ENCODE measurements at places on chromosomes 11 and 22.
A peak's percentile ranks its signal among the peaks of the same experiment; 100 is the strongest.

DNA sequence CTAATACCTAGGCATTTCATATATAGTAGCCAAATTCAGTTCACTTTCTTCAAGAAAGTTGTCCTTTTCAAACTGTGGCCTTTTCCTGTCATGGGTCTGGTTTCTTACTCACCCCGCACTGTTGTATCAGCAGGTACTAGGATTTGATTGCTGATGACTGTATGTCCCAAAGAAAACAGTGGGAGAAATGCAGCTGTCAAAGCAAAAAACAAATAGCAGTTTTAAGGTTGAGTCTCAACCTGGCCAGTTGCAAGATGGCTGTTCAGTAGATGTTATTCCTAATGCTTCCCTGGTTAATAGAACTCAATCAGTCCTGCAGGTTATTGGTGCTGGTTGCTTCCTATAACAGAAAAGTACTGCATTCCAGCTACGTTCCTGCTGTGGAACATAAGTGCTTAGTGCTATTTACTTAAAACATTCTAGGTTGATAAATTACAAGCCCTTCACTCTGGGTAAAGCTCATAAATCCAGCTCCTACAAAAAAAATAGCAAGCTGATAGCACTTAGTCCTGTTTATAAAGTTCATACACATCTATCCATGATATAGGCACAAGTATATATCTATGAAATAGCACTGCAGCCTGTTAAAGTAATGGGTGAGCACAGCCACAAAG, 26.6 kb downstream of the NF2 start:
- DNase-seq, result no peak

- DNase-seq, result no peak
These were observed 1088.2 kb downstream of the TBC1D22A start for GRCh38 chr22:47850644-47851151.

GRCh38 chr22:40290516-40290915, 55.8 kb upstream of the ADSL start:
- no peak for DNase-seq

- DNase-seq, result no peak
These were observed 224.5 kb downstream of the BUD13 start for GRCh38 chr11:116548256-116548655.

GRCh38 chr11:85874265-85874664, 19.1 kb downstream of the CCDC83 start:
- DNase-seq, result no peak

DNA sequence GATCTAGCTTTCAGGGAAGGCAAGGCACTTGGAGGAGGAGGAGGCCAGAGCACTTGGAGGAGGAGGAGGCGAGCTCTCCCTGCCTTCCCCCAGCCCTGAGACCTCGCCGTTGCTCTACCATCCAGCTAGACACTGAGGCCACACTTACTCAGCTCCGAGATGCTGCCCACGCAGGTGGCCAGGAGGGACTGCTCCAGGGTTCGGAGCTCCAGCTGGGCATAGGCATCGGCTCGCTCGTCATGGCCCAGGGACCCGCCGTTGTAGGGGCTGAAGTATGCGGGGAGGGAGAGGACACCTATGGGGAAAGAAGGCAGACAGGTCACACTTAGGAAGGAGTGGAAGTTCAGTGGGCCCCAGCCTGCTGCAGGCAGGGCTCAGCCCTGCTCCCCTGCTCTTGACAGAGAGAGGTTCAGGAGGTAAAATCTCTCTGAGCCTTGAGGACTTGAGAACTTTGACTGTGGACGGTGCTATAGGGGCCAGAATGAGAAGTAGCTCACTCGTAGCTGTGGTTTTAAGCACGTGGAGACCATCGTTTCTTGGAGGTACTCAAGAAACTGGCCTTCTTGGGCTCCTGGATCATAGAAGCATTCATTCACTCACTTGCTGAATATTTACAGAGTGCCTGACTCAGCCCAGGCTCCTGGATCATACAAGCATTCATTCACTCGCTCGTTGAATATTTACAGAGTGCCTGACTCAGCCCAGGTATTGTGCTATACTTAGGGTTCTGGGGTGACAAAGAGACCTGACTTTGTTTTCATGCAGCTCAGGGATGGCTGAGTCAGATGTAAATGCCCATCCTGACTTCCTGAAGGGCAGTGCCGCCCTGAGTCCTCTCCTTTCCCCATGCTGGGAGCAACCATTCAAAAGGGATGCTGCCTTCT, 99.2 kb downstream of the NAT10 start:
- DNase-seq, result no peak

- no peak for DNase-seq
These were observed 12.5 kb downstream of the ATXN10 start for GRCh38 chr22:45684169-45684568.

DNA sequence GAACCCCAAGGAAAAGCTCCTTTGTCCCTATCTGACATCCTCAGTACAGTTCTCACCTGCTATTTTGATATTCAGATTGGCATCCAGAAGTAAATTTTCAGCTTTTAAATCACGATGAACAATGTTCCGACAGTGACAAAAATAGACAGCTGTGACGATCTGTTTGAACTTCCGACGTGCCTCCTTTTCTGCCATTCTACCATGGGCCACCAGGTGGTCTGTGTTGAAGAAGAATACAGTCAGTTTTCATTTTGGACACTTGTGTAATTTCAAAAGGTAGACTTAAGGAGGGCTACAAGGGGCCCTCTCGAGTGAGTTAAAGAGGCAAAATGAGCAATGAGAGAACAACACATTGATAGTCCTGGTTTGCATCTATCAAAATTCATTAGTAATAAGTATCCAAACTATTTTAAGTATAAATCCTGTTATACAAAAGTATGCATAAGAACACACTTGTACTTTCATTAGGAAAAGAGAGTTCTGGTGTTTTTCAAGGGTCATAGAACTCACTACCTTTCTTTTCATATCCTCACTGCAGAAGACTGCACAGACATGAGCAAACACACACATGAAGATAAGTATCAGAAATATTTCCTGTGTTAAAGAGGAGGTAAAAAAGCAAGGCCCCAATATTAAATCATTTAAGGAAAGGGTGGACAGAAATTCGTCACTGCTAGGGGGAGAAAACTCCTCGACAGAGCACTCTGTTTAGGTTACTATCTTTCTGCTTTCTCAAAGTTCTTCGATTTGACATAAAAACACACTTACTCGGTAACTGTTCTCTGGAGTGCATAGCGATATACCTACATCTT, 89.9 kb upstream of the APOA1 start:
- peak; percentile 54 for DNase-seq

DNA sequence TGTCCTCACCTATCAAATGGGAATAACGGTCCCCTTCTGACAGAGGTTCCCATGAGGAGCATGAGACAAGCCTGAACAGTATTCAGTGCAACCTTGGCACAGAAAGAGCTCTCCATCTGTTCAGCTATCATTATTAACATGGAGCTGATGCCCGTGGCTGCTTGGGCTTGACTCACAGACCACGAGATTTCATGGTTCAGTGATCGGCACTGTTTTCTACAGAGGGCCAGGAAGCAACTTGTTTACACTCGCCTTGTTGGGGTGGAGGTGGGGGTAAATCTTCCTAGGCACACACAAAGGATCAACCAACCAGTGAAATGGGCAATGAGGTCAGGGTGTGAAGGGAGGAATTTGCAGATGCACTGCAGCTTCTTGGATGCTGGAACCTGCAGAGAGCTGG, 88.2 kb downstream of the CWC15 start:
- no peak for DNase-seq

- DNase-seq, result no peak
These were observed 22.1 kb upstream of the MMP7 start for GRCh38 chr11:102552447-102553194.

GRCh38 chr11:12249590-12250260, 127.6 kb upstream of the PARVA start:
- DNase-seq, result no peak

DNA sequence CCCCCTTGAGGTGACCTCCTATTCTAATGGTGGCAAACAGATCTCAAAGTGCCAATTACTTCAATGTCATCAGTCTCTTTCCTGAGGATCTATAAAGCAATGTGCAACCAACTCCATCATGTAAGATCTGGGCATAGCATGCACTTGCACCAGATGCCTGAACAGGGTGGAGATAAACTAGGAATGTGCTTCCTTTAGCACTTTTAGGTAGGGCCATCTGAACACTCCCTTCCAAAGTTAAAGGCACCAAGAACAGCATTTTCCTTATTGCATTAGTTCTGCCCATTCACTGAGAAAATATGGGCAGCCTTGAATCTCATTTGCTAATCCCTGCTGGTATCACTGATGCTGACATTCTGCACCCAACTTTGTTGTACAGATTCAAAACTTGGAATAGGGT, 112.0 kb downstream of the SGSM3 start:
- DNase-seq, result no peak

DNA sequence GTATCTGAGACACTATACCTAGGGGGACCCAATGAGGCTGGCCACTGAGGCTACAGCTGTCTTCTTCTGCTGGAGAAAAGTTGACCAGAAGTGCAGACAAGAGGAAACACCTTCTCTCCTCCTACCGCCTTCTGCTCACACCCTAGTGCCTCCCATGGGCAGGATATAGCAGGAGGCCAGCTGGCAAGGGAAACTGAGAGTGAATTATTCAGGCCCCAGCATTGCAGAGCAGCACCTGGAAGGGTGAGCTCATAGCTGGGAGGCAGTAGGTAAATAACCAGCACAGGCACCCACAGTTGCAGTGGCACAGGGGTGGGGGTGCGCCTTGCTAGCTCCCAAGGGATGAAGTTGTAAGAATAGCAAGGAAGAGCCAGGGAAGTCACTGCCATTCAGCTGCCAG, 267.4 kb upstream of the NCAM1 start:
- DNase-seq, result no peak

GRCh38 chr11:114089748-114090147, 30.2 kb downstream of the ZBTB16 start:
- DNase-seq, result no peak

GRCh38 chr11:18011633-18012032, 1.2 kb downstream of the SERGEF start:
- no peak for DNase-seq

DNA sequence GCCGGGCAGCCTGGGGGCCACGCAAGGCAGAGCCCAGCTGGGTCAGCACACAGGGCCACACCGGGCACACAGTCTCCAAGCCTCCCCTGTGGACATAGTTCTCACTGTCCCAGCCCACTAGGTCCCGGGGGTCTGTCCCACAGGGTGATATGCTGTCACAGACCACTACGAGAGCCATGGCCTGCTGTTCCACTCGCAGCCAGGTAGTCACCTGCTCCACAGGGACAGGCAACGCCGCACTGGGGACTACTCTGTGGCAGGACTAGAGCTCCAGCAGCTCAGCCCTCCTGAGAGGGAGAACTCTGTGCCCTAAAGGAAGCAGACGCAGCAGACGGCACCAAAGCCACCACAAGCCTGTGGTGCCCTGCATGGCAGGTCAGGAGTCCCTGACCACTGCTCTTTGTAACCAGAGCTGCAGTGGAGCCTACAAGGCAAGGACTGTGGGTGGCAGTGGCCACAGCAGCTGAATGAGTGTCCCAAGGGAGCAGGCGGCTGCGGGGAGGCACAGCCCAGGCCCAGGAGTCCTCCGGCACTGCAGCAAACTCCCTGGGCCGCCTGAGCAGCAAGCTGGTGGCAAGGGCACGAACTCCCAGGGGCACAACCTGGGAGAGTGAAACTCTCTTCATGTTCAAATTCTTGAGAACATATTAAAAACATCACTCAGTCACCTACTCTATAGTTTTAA, 171.2 kb upstream of the GRK3 start:
- no peak for DNase-seq

DNA sequence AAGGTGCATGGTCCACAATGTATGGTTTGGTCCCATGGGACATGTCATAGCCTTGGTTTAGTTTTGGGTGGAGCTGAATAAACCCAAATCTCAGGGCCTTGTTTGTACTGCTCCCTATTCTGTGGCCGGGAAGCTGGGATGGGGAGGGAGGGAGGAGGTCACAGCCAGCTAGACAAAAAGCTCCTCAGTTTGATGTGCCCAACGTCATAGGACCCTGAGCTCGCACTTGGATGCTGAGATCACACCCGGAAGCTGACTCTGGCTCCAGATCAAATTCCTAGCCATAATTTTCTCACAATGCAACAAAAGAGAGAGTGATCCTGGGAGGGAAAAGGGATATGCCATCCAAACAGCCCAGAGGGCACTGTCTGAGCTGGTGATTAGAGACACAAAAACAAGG, 1.5 kb downstream of the HSPB2 start:
- DNase-seq, result no peak

DNA sequence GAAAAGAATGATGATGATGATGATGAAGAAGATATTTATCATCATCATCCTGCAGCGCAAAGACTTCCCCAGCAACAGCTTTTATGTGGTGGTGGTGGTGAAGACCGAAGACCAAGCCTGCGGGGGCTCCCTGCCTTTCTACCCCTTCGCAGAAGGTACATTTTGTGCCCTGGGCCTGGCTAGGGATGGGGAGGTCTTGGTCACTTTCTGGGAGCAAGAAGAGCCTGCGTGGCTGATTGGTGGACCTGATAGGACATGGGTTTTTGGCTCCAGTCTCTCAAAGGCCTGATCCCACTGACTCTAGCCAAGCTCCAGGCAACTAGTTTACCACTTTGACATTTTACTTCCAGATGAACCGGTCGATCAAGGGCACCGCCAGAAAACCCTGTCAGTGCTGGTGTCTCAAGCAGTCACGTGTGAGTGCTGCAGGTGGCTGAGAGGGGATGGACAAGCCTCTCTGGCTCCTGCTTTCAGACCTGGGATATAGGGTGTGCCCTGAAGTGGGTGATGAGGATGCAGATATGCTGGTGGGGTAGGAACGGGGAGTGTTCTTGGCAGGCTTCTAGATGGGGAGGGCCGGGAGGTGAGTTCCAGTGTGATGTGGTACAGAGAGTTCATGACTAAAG, 5.3 kb downstream of the SIDT2 start:
- no peak for DNase-seq

Measured in stimulated activated CD4-positive, alpha-beta T cell treated with anti-CD3 and anti-CD28 coated beads, Interleukin-4, amount 100 ng/mL, for 24 hours (primary cell).